ENCODE measurements at places on chromosomes 7 and 10. TPM values are rescaled to one million over a fixed set of nuclear protein-coding genes. Genes with fewer than 3 reads are reported as not detected.

Gene ASZ1
- total RNA-seq, result not detected

Gene MSS51
- 1.5 TPM for total RNA-seq

Gene ITPRID1
- not detected for total RNA-seq

Gene WNT8B
- total RNA-seq, result not detected

GRCh38 chr7:158378978-158379377 is 208.6 kb downstream of the PTPRN2 start:
- DNase-seq, result no peak

DNA sequence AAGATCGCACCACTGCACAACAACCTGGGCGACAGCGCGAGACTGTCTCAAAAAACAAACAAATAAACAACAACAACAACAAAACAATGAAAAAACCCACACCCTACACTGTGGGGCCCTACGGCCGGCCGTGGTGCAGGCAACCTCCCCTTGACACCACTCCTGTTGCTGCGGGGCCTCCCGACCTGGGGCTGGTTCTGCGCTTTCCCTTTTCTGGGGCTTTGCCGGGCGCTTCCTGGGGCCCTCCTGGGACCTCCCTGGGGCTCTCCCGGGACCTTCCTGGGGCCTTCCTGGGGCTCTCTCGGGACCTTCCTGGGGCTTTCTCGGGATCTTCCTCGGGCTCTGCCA is 46.6 kb downstream of the INSIG1 start:
- no peak for DNase-seq

DNA sequence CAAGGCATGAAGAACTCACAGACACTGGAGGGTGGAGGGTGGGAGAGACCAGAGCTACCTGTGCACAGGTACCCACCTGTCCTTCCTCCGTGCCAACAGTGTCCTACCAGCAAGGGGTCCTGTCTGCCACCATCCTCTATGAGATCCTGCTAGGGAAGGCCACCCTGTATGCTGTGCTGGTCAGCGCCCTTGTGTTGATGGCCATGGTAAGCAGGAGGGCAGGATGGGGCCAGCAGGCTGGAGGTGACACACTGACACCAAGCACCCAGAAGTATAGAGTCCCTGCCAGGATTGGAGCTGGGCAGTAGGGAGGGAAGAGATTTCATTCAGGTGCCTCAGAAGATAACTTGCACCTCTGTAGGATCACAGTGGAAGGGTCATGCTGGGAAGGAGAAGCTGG is 21.8 kb downstream of the PRSS2 start:
- no peak for DNase-seq

DNA sequence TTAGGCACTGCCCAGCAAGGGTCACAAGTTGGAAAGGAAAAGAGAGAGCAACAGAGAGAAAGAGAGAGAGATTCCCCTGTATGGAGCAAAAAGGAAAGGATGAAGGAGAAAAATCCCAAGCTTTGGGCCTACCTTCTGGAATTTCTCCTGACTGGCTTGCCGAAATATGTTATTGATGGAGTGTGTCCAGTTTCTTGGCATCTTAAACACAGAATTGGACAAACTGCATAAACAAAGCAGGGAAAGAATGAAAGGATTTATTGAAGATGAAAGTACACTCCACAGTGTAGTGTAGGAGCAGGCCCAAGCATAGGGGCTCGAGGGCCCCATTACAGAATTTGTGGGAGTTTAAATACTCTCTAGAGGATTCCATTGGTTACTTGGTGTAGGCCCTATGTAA is 627.8 kb upstream of the CNTNAP2 start:
- DNase-seq, result no peak

- no peak for DNase-seq
These were observed 39.0 kb downstream of the FRMPD2 start for GRCh38 chr10:48235501-48235900.

- DNase-seq, result no peak
These were observed 339.9 kb upstream of the PODXL start for GRCh38 chr7:131896165-131896863.

Gene ATOH7
- total RNA-seq, result not detected

DNA sequence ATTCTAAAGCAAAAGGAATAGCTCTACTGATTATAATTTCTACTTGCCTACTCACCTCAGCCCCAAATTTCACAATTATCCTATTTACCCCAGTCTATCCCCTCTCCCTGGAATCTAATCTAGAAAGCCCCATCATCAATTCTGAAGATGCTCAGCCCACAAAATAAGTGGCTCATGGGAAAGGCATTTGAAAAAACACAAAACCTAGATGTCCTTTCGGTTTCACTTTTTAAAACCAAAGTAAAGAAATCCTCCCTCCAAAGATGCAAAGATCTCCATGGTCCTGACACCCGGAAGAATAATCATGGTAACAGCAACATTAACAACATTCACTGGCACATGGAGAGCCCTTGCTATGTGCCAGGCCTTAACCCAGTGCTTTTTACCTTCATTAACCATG is 224.8 kb downstream of the FGFR2 start:
- DNase-seq, result no peak

- no peak for DNase-seq
These were observed 18.1 kb downstream of the UBE2D4 start for GRCh38 chr7:43944286-43944685.

DNA sequence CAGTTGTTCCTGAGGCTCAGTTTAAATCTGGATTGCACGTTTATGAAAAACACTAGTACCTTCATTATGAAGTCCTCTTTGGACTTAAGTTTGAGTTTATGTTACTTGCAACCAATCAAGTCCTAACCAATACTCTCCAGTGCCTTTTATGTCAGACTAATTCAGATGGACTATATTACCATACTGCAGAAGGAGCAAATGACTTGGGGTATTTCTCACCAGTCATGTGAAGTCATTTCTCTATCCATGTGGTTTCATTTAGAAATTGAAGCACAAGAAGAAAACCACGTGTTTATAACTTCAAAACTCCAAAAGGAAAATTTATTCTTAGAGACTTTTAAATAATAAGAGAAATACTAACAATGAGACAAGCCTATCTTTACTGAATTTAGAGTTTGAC is 201.6 kb downstream of the MBL2 start:
- DNase-seq, result no peak

- DNase-seq, result no peak
These were observed 95.6 kb downstream of the GPR26 start for GRCh38 chr10:123761666-123762230.

- no peak for DNase-seq
These were observed 54.5 kb downstream of the CUL1 start for GRCh38 chr7:148753224-148753623.

DNA sequence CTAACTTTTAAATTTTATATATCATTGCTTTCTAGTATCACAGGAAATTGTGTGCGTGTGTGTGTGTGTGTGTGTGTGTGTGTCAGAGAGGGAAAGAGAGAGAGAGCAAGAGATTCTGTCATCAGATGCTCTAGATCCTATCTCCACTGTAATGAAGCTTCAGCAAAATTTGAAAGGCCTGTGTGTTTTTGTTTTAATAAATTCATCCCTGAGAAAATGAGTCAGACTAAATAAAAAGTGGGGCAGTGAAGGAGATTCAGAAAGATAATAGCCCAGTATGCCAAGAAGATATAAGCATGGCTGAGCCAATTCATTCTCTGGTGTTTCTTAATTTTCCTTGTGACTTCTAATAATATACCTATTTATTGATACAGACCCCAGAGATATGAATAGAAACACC is 184.2 kb upstream of the TMEM196 start:
- no peak for DNase-seq

Gene TCAF2
- 14.0 TPM for total RNA-seq

DNA sequence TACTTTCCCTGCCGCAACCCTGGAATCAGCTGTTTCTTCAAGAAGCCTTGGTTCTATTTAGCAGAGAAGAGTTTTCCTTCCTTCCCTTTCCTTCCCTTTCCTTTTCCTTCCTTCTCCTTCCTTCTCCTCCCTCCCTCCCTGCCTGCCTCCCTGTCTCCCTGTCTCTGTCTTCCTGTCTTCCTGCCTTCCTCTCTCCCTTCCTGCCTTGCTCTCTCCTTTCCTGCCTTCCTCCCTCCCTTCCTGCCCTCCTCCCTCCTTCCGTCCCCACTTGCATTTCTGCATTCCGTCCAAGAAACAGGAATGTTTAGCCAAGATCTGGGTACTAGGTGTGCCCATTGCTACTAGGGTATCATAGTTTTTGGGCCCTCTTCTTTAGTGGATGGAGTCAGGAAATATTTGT is 21.9 kb downstream of the SND1 start:
- DNase-seq, result no peak

Gene SLC18A3
- not detected for total RNA-seq

DNA sequence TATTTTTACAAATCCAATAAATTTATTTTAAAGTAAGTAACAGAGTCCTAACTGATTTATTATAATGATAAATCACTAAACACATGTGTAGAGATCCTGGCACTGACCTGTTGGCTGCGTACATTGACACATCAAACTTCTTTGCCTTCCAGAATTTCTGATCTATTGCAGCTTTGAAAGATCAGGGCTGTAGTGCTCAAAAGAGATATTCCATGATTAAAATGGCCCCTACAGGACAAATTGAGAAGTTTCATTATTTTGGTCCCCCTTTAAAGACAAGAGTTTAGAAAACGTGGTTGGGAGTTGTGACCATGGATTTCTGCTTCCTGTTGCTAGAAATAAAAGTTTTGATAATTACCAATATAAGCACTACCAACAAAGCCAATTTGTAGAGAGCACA is 87.7 kb upstream of the PDK4 start:
- peak; percentile 73 for DNase-seq

DNA sequence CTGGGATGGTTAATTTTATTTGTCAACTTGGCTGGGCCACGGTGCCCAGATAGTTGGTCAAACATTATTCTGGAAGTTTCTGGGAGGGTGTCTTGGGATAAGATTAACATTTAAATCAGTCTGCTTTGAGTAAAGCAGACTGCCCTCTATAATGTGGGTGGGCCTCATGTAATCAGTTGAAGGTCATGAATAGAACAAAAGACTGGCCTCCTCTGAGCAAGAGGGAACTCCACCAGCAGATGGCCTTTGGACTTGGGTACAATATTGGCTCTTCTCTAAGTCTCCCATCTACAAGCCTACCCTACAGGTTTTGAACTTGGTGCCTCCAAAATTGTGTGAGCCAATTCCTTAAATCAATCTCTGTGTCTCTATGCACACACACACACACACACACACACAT is 61.8 kb downstream of the PLXNA4 start:
- DNase-seq, result no peak

Gene CPA1
- total RNA-seq, result not detected

GRCh38 chr10:79090134-79090803 is 21.5 kb downstream of the ZMIZ1 start:
- peak; percentile 46 for DNase-seq

Gene NACAD
- 1.9 TPM for total RNA-seq

DNA sequence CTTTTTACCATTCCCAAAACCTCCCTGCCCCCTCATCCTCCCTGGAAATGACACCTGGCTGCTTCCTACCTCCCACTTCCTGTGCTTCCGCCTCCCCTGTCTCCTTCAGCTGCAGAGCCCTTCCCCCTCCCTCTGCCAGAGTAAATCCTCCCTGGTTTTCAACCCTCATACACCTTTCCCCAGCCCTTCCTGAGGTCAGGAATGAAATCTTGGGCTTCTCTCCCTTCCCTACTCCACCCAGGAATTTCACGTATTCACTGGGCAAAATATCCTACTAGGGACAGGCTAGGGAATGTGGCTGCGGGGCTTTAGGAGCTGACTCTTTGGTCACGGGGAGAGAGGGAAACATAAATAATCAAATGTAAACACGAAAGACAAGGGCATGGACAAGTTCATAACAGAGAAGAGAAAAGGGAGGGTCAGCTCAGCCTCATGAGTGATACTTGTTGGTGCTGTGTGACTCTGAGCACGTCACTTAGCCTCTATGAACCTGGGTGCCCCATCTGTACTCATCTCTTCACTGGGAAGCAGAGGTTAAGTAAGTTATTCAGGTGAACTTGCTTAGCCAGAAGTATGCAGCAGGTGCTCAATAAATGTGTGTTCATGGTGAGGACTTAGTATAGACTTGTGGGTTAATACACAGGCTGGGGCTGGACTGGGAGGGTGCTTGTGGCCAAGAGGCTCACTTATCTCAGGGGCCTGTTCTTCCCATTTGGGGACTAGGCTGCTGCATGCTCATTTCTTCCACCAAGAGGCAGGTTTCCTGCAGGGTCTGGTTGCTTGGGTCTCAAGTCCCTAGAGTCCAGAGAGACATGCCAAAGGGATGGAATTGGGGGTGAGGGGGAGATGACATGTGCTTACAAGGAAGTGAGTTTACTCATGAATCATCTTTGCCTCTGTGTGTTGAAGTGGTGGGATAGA is 10.0 kb upstream of the DUSP5 start:
- DNase-seq, result peak; percentile 67

All from dermis blood vessel endothelial cell (primary cell).